Fibroblast of skin of abdomen (primary cell): ENCODE measurements at places on chromosomes 6 and 20.

GRCh38 chr6:108174371-108175175 is 8.8 kb downstream of the NR2E1 start:
- DNase-seq = peak; percentile 30

DNA sequence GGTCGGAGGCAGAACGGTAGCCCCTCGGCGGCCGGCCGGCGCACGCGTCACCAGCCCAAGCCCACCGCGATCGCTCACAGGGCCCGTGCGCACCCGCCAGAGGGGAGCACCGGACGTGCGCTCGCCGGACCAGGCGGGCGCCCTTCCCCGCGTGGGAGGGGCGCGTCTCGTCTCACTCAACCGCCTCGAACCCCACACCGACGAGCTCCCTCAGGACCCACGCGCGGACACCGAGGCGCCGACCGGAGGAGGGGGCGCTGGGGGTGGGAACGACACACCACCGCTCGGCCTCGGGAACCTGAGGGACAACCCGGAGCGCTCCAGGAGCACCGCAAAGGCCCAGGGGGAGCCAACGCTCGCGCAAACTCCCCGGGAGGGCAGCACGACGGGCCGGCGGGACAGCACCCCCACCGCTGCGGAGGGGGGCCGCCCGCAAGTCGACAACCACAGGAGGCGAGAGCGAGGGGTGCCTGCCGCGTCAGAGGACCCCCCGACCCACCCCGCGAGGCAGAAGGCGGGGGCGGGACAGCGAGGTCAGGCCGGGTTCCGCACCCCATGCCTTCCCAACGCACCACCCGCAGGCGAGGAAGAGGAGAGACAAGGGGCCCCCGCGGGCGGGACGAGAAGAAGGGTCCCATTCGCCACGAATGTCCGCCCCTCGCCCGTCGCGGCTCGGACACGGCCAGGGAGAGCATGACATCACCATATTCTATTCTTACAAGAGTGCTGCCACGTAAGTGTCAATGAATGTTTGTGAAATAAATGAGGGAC is 512.7 kb upstream of the ZNF337 start:
- no peak for DNase-seq

GRCh38 chr6:148235446-148235845 is 107.2 kb upstream of the SASH1 start:
- DNase-seq = peak; percentile 17

- DNase-seq = no peak
Measured at GRCh38 chr6:105781915-105782314, 304.2 kb upstream of the PRDM1 start.

GRCh38 chr20:46004889-46005473 is 3.7 kb upstream of the MMP9 start:
- DNase-seq = no peak

- no peak for DNase-seq
Measured at GRCh38 chr6:71531006-71531405, 242.4 kb downstream of the OGFRL1 start.

GRCh38 chr6:149254253-149254652 is 63.3 kb upstream of the TAB2 start:
- DNase-seq = no peak

DNA sequence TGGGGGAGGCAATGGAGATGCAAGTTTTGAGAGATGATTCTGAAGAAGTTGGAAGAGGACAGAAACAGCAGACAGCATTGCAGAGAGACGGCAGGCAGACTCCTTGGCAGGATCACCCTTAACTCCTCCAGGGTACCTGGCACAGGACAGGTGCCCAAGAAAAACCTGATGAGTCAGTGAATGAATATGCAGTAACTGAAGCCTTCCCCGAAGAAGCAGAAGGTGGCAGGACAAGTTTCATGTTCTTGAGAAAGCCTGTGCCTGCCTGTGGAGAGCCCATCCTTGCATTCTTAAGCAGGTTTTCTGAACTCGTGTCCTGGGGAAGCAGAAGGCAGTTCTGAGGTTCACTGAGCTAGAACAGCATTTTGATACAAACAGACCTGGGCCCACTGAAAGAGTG is 79.6 kb upstream of the SASH1 start:
- DNase-seq = no peak

DNA sequence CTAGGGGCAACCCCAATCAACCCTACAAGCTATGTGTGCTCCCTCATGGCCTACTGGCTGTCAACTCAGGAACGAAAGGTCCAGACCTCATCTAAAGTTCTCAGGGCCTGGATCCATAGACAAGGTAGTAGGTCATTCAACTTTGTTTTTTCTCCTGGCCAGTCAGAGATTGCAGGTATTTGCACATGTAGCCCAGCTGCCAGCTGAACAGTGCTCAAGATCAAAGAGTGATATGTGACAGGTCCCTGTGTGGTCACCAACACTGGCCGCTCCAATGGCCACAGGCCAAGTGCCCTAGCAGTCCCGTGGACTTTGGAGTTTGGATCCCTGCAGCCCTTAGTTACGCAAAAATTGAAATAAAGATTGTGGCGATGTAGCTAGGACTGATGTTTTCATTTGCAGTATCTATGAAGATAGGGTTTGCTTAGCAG is 60.6 kb upstream of the ATXN1 start:
- DNase-seq = no peak

DNA sequence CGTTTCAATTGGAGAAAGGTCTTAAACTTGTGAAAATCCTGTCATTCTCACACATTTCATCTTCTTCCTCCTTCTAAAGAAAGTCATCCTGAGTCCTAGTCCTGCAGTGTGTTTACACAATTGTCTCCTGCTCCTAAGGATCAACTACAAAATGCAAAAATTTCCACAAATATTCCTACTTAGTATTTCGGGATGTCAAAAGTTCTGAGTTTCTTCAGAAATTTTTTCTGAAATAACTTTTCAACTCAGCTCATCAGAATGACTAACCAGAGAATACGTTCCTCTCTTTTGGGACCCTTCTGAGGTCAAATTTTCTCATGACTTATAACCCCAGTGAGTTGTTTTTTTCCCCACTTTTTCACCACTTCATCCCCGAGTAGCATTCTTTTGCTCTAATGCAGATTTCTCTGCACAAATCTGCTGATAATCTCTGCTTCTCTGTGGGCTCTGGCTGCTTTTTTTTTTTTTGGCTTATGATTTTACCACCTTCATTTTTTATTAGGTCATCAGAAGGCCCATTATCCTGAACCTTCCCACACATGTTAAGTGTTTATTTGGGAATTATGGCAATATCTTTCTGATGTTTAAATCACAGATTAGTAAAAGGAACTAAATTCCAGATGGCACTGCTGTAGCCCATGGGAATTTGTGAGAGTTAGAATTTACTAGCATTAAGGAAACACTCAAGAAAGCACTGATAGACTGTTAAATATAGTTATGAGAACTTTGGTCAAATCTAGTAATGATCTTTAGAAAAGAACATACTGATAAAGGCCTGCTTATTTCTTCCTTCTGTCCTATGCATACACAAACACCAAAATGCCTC is 41.4 kb downstream of the MAP3K5 start:
- no peak for DNase-seq

- peak; percentile 85 for DNase-seq
Measured at GRCh38 chr6:150169609-150170008, 26.8 kb downstream of the PPP1R14C start.

- DNase-seq = no peak
Measured at GRCh38 chr20:37911261-37911660, 8.3 kb downstream of the VSTM2L start.

DNA sequence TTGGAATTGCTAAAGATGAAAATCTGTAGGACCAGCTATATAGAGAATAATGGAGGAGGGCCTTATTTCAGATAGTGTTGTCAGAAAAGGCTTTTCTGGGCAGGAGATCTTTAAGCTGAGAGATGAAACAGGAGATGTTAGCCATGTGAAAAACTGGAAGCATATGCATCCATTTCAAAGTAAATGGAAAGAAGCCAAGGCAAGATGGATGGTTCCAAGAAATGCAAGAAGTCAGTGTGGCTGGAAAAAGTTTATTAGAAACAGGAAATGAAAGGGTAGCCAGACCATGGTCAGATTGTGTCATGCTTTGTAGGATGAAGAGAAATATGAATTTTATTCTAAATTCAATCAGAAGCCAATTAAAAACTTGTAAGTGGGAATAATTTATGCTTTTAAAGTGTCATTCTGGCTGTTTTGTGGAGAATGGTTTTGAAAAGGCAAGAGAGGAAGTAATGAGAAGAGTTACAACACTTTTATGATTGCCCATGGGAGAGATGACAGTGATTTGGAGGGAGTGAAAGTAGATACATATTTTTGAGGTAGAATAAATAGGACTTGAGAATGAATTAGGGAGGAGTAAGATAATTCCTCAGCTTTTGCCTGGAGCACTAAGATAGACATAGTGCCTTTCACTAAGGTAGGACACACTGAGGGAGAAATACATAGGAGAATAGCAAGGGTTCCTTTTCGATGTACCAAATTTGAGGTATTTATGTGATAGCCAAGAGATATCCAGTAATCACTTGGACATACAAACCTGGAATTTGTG is 620.1 kb downstream of the HTR1B start:
- peak; percentile 16 for DNase-seq

GRCh38 chr6:150458579-150458978 is 89.8 kb downstream of the IYD start:
- DNase-seq = no peak

DNA sequence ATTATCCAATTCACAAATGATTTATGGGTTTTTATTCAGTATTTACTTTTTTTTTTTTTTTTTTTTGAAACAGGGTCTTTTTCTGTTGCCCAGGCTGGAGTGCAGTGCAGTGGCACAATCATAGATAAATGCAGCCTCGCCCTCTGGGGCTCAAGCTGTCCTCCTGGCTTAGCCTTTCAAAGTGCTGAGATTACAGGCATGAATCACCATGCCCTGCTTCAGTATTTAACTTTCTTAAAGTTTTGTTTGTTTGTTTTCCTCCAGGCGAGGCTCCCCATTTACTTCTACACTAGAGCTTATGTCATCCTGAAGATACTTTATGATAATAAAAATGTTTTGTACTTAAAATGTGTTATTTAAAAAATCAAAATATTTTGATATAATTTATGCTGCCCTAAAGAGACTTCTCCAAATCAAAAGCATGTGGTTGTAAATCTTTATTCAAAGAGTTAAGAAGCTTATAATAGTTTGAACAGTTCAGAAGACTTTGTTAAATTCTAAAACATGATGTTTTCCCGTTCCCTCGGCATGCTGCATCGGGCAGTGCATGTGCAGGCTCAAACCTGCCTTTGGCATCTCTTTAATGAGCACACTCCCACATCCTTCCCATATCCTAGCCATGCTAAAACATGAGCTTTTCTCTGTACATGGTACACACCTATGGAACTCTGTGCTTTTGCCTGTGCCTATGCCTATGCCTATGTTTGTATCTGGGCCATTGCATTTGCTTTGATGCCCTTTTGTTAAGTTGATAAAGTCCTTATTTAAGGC is 11.0 kb downstream of the SMPDL3A start:
- no peak for DNase-seq
